Daoy (cell line): ENCODE measurements at places on chromosomes 12 and 14. TPM values are rescaled to one million over a fixed set of nuclear protein-coding genes. Genes with fewer than 3 reads are reported as not detected.

- peak; percentile 30 for DNase-seq
These were observed 25.7 kb downstream of the KLRK1 start for GRCh38 chr12:10363914-10364814.

DNA sequence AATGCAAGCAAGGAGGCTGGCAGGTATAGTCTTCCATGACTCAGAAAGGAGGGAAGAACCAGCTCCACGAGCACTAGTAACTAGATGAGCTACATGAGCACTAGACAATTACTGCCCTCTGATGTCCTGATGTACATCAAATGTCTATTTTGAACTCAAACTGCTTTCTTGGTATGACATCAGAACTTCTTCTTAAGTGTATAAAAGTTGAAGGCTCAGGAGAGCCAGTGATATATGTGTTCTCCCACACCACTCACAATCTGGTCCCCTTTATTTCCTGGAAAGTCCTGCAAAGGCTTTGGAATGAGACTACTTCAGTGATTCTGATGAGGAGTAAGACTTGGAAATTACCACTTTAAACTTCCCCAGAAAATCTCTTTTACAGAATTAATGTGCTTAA, 18.5 kb upstream of the DHRS7 start:
- no peak for DNase-seq

- DNase-seq: no peak
These were observed 16.0 kb upstream of the LUM start for GRCh38 chr12:91127306-91127705.

GRCh38 chr12:39905152-39905551, 200.7 kb downstream of the SLC2A13 start:
- no peak for DNase-seq

- no peak for DNase-seq
These were observed 3.8 kb downstream of the CBLN3 start for GRCh38 chr14:24425704-24426103.

- no peak for DNase-seq
These were observed 15.4 kb upstream of the OAS1 start for GRCh38 chr12:112891093-112892024.

DNA sequence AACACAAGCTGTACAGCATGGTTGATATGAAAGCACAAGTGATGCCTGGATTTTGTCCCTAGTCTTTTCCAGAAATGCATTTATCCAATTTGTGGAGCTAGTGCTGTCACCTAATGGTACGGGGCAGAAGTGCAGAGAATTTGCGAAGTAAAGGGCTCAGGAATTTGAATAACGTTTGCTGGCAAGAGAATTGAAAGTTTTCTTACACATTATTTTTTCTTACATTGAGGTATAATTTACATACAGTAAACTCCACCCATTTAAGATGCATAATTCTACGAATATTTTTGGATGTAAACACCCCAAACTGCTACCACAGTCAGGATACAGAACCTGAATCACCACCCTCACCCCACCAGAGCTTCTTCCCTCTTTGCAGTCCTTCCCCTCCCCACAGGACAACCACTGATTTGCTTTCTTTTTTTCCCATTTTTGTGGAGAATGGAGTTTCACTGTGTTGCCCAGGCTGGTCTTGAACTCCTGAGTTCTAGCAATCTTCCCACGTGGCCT, 3.5 kb downstream of the AICDA start:
- peak; percentile 50 for DNase-seq

DNA sequence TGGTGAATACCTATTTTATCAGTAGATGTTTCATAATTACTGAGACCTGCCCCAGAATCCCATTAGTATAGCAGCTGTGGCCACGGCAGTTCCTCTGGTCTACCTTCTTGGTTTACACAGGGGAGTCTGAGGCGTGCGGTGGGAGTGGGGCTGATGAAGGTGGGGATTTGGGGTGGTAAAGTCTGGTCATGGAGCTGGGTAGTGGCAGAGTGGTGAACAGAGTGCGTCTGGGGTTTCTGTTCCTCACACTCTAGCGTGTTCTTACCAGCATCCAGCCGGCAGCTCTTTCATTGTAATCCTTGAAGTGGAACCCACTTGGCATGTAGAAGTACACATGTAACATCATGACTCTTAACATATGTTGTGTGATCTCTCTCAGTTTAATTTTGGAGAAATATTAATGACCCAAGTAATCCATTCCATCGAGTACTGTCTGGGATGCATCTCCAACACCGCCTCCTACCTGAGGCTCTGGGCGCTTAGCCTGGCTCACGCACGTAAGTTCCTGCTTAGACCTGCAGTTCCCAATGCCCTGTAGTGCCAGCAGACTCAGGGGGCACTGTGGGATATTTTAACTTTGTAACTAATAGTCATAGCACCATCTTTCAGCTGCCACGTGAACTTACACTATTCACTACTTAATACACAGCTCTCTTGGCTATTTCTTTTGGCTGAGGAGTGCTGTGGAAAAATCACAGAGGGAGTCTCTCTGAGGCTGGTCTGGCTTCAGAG, 7.9 kb upstream of the DNAH10 start:
- DNase-seq: no peak

GRCh38 chr14:99036611-99037293, 235.2 kb downstream of the BCL11B start:
- no peak for DNase-seq

GRCh38 chr12:19755136-19755535, 315.8 kb downstream of the AEBP2 start:
- DNase-seq: no peak

DNA sequence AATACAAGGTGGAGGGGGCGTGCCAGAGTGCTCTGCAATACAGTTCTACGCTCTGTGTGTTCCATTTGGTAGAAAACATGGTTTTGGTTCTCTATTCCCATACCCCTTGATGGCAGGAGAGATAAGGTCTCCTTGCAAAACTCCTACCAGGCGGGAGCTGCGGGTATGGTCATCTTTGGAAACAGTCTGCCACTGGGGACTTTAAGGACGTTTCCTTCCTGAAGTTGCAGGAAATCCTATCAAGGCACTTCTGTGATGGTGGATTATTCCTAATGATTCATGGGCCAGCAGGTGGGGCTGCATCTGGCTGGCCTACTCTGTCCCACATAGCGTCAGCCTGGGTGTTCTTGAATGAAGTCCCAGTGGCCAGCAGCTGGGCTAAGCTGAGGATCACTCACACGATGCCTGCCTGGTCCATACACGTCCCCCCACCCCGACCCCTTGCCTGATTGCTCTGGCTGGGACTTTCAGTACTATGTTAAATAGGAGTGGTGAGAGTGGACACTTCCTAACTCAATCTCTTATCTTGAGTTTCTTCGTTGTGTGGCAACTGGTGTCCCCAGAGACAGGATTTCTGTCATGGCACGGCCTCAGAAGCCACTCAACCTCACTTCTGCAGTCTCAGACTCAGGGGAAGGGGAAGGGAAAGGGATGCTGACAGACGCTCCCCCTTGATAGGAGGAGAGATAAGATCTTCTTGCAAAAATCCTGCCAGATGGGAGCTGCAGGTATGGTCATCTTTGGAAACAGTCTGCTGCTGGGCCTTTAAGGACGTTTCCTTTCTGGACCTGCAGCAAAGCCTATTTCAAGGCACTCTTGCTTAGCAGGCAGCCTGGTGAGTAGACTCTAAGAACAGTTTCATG, 61.0 kb upstream of the FKBP4 start:
- no peak for DNase-seq

DNA sequence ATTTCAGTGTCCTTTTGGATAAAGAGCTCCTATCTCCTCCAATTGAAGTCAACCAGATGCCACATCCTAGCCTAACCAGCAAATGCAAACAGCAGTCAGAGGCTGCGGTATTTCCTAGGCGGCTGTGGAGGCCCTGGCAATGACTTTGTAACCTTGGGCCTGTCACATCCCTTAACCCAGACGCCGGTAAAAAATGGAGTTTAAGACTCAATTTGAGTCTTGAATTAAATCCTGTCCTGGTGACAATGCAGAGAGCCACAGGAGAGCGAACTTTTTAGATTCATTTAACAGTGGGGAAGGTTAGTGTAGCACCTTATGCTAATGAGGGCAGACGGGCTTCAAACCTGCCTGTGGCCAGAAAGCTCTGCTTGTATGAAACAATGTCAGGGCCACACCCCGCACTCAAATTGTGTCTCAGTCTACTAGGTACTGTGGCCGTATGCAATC, 1.3 kb downstream of the C12orf75 start:
- DNase-seq: peak; percentile 20

- DNase-seq: no peak
These were observed 333.3 kb downstream of the SLC16A7 start for GRCh38 chr12:59929110-59929509.

DNA sequence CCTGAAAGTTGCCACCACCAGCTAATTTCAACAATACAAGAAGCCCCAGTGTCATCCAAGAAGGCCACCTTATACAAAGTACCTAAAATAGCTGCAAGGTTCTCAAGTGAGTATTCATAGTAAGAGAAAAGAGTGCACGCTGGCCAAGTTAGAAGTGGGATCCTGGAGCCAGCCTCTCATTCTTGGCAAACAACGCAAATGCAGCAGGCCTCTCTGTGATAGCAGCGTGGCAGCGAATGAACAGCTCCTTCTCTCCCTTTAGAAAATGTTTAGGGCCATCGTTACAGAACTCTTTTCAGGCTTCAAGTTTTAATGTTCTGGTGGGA, 78.0 kb upstream of the IFNG-AS1 start:
- DNase-seq: no peak

- DNase-seq: peak; percentile 54
These were observed 26.5 kb upstream of the JDP2 start for GRCh38 chr14:75401361-75401760.

GRCh38 chr12:55893723-55894122, 34.0 kb downstream of the PYM1 start:
- no peak for DNase-seq

GRCh38 chr14:53549956-53550355, 396.8 kb upstream of the DDHD1 start:
- no peak for DNase-seq

- peak; percentile 39 for DNase-seq
These were observed 12.2 kb downstream of the ACTN1 start for GRCh38 chr14:68966872-68967301.

DNA sequence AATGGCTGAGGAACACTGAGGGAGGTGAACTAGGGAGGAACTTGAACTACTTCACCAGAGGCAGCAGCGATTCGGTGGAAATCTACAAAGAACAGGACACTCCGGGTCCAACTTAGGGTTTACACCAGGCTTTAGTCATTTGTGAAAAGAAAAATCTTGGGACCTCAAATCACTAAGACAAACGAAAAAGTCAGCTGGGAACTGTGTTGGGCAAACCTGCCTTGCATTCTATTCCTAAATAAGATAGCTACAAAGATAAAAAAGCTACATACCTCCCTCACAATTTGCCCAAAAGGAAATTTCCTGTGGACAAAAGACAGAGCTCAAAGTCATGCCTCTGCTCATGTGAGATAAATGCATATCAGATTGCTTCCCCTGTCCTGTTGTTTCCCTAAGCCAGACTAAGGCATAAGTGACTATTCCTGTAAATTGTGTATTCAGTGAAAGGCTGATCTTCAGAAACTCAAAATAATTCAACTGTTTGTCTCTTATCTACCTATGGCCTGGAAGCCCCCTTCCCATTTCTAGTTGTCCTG, 106.6 kb downstream of the APAF1 start:
- peak; percentile 30 for DNase-seq

GRCh38 chr12:53543539-53543938, 36.3 kb upstream of the NPFF start:
- peak; percentile 42 for DNase-seq

- DNase-seq: no peak
These were observed 54.1 kb upstream of the DIO3 start for GRCh38 chr14:101506926-101507835.

DNA sequence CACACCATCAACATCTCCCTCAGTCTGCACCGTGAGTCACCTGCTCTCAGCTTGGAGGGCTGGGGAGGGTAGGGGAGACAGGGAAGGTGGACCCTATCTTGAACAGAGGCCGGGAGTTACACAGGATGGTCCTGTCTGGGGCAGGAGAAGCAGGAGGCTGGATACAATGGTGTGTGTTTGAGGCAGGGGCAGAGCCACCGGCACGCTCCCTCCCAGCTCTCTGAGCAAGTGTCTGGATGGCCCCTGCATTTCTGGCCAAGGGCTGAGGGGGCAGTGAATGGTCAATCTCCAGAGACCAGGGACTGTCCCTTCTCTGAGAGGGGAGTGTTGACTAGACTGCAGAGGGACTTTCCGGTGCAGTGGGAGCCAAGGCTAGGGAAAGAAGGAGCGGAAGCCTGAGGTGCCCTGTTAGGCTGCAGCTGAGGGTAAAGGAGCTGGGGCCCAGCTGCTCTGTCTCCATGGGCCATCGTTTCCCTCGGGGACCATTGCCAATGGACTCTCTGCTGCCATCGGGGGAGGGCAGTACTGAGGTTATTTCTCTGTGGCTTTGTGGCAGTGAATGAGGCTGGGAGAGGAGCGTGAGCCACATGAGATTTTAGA, 1.9 kb downstream of the LRP1-AS start:
- DNase-seq: no peak

GRCh38 chr14:61805451-61805850, 43.2 kb downstream of the SNAPC1 start:
- DNase-seq: no peak

- DNase-seq: no peak
These were observed 215.6 kb upstream of the PPFIA2 start for GRCh38 chr12:81974762-81975161.

- DNase-seq: no peak
These were observed 29.3 kb upstream of the EAPP start for GRCh38 chr14:34568803-34569202.

DNA sequence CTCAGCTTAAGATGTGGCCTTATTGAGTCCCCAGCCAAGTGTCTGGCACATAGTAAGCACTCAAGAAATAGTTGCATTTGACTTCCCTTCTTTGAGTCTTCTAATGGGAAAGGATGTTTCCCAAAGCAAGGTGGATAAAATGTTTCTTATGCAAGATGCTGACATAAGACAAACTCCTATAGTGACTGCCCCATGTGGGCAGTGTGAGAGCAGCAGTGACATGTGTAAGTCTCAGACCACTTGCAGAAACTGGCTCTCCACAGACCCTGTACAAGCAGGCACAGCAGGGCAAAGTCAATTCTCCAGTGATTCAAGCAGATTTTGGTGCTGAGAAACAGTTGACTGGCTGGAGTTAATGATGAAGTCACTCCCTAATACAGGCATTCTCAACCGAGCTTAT, 255.3 kb downstream of the ANO2 start:
- DNase-seq: no peak

DNA sequence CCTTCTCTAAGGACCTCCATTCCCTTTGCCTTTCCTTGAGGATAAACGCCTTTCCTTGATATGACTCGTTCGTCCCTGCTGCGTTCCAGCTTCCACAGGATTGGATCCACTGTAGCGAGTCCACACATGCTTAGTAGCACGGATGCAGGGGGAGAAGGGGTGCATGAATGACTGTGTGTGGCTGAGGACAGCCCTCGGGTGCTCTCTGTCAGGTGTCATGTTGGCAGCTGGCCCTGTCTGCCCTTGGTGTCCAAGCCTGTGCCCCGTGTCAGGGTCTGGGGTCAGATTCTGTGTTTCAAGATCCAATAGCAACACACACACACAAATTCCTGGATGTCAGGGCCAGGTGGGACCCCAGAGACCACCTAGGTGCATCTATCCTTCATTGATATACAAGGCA, 17.5 kb upstream of the KRT80 start:
- DNase-seq: no peak

GRCh38 chr12:79834712-79835376, 100.1 kb downstream of the PPP1R12A start:
- no peak for DNase-seq

- DNase-seq: peak; percentile 68
These were observed 5.5 kb downstream of the AJUBA start for GRCh38 chr14:22976620-22977433.

The NUP107 gene
- total RNA-seq: 168 TPM in 2 replicates

The POTEM gene
- 0.51 and 0.57 TPM in 2 replicates for total RNA-seq

The MMP19 gene
- total RNA-seq: 6.9 and 8.4 TPM in 2 replicates

The PZP gene
- not detected in 2 replicates for total RNA-seq

The HAL gene
- total RNA-seq: 0.09 TPM in 1 of 2 replicates, not detected in the other

The SLCO1B1 gene
- total RNA-seq: not detected in 2 replicates

The DIO2 gene
- 3.5 and 17.9 TPM in 2 replicates for total RNA-seq

The PAPLN gene
- 1.7 and 7.0 TPM in 2 replicates for total RNA-seq

The IQSEC3 gene
- 0.06 and 0.15 TPM in 2 replicates for total RNA-seq

The LRRIQ1 gene
- 0.51 and 1.6 TPM in 2 replicates for total RNA-seq
